CD4-positive, alpha-beta T cell treated with Interleukin-10 for 1 hour (primary cell): ENCODE measurements at places on chromosomes 16 and 17.

- DNase-seq: no peak
Measured at GRCh38 chr16:55480228-55480655, 1.2 kb downstream of the MMP2 start.

DNA sequence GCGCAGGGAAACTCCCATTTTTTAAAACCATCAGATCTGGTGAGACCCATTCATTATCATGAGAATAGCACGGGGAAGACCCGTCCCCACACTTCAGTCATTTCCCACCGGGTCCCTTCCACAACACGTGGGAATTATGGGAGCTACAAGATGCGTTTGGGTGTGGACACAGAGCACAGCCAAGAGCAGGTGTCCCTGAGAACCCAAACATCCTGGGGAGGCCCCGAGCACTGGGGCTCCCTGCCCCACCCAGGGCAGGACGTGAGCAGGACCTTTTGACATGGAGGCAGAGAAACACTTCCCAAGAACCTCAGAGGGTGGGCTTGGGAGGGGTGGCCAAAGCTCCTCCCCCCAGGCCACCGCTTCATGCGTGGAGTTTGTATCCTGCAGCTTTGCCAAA lies 89.9 kb upstream of the DNAH17 start:
- DNase-seq: no peak

- DNase-seq: no peak
Measured at GRCh38 chr17:59093145-59093701, 13.5 kb downstream of the TRIM37 start.

- DNase-seq: no peak
Measured at GRCh38 chr17:80393241-80393890, 21.6 kb upstream of the ENDOV start.

DNA sequence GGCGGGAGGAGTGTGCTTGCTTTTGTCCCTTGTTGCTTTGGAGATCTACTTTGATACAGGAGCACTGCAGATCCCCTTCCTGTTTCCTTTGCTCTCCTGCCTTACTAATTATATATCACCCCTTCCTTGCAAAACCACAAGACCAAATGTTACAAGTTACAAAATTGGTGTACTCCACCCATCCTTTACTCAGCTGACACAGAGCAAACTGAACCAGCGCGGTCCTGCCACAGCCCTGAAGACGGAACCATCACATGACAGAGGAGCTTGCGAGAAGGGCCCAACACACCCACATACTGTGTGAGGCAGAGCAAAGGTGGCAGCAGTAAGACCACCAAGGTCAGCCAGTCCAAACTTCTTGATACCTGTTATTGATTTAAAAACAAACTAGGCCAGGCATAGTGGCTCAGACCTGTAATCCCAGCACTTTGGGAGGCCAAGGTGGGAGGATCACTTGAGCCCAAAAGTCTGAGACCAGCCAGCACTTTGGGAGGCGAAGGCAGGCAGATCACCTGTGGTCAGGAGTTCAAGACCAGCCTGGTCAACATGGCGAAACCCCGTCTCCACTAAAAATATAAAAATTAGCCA lies 33.2 kb downstream of the CYTH1 start:
- peak; percentile 89 for DNase-seq

GRCh38 chr16:50463581-50464324 lies 84.4 kb upstream of the NKD1 start:
- DNase-seq: no peak

GRCh38 chr17:78991906-78992532 lies 12.3 kb upstream of the LGALS3BP start:
- DNase-seq: no peak

DNA sequence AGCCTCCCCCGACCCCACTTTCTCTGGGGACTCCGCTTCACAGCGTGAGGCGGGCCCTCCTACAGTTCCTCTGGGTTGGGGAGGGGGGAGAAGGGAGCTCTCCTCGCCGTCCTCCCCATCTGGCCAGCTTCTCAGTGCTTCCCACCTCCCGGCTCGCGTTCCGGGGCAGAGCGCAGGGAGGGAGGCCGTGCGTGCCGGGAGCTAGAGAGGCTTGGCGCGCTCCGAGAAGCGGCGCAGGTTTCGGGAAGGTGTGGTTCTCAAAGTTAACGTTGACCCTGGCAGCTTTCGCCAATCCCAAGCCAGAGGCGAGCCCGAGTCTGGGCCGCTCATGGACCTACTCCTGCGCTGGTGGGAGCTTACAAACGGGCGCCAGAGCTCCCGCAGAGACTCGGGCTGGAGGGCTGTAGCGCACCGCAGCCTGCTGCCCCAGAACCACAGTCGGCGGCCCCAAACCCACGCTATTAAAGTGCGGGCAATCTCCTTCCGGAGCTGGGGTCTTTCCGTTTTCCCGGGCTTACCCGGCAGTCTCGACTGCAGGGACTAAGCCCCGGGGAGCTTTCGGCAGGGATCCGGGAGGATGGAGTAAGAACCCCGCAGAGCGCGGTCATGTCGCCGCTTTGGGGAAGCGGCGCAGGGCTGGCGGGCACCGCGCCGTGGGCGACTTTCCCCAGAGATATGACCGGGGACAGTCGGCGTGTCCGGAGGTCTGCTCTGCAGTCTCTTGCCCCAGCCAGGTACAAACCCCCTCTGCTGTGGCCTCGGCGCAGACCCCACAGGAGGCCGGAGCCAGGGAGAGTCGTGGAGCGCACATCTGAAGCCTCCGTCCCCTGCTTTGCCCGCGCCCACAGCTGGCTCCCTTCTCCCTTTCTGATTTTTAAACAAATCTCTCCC lies 787 bp downstream of the CDH11 start:
- DNase-seq: no peak

DNA sequence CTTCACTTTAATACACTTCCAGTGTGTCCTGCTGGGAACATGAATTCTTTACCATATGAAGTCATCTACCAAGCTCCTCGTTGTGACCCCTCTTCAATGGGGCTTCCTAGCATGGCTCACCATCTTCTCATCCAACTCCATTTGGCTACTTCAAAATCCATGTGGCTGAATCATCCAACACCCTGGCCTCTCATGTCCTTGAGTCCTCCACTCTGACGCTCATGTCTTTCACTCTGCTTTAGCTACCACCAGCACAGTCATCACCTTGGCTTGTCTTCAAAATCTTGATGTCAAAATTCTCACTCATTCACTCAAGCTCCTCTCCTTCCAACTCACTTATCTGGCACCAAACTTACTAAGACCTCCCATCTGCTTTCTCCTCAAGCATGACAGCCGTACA lies 35.8 kb downstream of the AMFR start:
- DNase-seq: no peak

GRCh38 chr17:75703591-75703990 lies 17.7 kb upstream of the ITGB4 start:
- no peak for DNase-seq

GRCh38 chr17:55749985-55750384 lies 866 bp upstream of the PCTP start:
- DNase-seq: no peak

GRCh38 chr16:88702371-88703210 lies 3.6 kb downstream of the RNF166 start:
- no peak for DNase-seq

GRCh38 chr17:31538080-31538762 lies 146.7 kb downstream of the RAB11FIP4 start:
- no peak for DNase-seq

GRCh38 chr17:9240659-9241370 lies 219.5 kb downstream of the NTN1 start:
- no peak for DNase-seq

DNA sequence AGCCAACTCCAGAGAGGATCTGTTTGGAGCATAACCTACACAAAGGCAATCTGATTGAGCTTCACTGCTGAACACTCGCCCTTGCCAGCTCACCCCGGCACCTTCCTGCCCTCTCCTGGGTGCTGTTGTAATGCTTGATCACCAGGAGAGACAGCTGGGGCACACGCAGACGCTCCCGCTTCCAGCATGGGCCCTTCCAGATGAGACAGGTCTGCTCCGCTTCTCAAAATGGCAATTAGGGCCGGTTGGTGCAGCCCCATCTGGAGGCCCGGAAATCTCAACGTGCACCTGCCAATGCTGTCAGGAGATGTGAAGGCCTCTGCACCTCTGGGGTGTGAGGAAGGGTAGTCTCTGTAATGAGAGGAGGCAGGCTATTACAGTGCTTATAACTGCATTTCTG lies 206.1 kb downstream of the ABCC12 start:
- DNase-seq: no peak

DNA sequence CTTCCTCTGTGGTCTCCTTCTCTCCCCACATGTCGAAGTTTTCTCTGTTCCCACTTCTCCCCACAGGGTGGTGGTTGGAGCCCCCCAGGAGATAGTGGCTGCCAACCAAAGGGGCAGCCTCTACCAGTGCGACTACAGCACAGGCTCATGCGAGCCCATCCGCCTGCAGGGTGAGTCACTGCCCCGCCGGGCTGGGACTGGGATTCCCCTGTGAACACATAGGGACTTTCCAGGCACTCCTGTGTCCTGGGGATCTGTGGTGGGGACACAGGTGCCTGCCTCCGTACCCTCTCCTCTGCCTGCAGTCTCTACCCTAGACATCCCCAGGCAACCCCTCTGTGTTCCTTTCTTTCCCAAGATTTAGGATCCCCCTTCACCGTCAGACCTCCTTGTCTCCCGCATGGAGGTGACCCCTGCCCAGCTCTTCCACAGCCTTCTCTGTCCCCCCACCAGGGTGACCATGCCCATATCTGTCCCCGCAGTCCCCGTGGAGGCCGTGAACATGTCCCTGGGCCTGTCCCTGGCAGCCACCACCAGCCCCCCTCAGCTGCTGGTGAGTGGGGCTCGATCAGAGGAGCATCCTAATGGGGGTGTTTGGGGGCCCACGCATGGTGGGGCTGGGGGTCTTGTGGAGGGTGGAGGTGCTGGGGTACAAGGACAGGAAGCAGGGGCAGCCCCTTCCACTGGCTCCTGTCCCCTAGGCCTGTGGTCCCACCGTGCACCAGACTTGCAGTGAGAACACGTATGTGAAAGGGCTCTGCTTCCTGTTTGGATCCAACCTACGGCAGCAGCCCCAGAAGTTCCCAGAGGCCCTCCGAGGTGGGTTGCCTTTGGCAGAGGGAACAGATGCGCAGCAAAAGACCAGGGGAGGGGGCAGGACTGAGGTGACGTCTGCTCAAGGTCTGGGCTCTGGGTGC lies 5.8 kb downstream of the ITGAM start:
- DNase-seq: peak; percentile 65

DNA sequence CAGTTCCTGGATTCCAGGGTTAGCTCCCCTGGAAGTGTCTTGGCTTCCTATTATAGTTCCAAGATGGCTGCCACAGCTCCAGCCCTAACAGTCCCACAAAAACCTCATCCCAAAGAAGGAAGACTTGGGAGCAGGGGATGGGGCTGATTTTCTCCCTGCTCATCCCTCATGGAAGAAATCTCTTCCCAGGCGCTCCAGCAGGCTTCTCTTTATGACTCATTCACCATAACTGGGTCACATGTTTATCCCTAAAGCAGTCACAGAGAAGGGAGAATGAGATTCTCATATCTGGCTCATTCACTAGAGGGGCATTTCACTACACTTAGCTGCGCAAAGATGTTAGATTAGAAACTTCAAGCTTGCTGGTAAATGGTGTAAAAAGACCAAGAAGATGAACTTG lies 206.5 kb upstream of the IRX3 start:
- no peak for DNase-seq

DNA sequence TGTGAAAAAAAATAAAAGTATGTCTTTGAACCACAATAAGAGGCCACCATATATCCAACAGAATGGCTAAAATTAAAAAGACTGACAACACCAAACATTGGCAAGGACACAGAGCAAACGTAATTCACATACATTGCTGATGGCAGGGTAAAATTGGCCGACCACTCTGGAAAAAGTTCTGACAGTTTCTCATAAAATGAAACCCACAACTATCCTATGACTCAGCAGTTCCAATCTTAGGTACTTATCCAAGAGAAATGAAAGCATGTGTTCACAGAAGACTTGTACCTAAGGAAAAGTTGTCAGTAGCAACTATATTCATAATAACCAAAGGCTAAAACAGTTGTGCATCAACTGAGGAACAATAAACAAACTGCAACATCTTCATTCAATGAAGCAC lies 357.3 kb upstream of the XYLT1 start:
- DNase-seq: no peak

DNA sequence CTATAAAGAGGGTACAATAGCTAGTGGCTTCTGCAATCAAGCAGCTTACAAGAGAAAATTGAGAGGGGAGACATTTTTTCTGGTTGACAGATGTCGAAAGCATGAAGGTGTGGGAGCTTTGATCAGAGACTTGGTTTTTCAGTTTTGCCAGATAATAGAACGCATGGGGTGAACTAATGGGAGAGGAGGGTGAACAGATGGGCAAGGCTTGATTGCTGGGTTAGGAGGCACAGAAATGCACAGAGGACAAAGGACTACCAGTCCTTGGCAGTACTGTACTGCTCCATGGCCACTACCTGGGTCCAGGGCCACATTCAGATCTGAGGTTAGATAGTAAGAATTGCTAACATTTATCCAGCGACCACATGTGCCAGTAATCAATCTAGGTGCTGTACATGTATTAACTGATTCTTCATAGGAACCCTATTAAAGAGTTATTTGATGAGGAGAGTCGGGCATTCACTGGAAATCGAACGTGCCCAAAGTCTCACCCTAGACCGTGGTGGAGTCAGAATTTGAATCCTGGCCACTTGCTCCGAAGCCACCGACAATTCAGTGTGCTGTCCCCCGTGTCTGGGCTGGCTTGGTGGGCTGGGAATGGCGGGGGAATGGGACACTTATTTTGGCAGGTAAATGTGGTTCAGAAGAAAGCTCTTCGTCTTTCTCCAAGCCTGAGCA lies 873 bp upstream of the KSR1 start:
- DNase-seq: no peak

DNA sequence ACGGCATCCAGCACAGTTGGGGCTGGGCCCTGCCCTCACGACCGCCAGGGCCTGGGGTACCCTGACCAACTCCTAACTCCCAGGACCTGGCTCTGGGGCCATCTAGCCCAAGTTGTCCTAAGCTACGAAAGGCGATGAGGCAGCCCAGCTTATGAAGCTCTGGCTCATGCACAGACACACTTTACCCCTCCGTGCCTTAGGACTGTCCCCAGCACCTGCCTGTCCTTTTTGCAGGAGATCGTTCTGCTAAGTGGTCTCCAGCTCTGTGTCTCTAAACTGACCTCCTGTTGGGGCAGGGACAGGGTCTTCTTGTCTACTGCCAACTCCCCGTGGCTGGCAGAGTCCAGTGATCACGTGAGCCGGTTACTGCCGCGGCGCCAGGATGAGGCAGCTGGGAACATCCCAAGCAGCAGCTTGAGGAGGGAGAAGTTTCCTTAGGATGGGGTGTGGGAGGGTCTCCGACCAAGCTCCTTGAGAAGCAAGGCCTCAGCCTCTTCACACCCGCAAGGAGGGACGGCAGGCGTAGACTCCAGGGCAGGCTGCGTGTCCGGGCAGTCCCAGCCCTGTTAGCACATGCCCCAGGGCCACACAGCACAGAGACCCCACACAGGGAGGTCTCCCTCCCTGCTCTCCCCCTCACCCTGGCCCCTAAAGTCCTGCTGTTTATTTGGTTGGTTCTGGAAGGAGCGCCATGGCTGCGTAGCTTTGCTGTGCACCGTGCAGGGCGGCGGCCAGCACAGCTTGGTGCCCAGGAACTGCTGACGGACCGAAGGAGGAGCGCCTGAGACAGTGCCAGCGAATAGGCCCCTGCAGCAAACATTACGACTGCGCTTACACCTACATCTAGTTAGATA lies 16.4 kb upstream of the METRNL start:
- DNase-seq: no peak
